A549 treated with DMSO at 1 μM for 4 hours (cell line): ENCODE measurements at places on chromosomes 11 and 22. TPM values are rescaled to one million over a fixed set of nuclear protein-coding genes. Genes with fewer than 3 reads are reported as not detected.

Gene TRIM51
- total RNA-seq, result not detected in 5 replicates

Gene MUC5AC
- 2.3 to 5.4 TPM (median 4.6 TPM) in 5 replicates for total RNA-seq

Gene MOV10L1
- total RNA-seq, result not detected in 5 replicates

Gene PDE2A
- 1.4 to 2.2 TPM (median 1.6 TPM) in 5 replicates for total RNA-seq

Gene TSSK2
- total RNA-seq, result 0.07 TPM in 1 of 5 replicates, not detected in the others

Gene TNNT3
- 0.11 to 0.17 TPM in 2 of 5 replicates, not detected in the others for total RNA-seq

Gene SCYL1
- total RNA-seq, result 47.1 to 63.4 TPM (median 58.1 TPM) in 5 replicates

Gene APOL4
- 0.09 TPM in 1 of 5 replicates, not detected in the others for total RNA-seq

Gene RHOD
- 32.0 to 43.4 TPM (median 40.4 TPM) in 5 replicates for total RNA-seq

Gene OR6T1
- total RNA-seq, result not detected in 5 replicates

Gene RAG1
- total RNA-seq, result 0.01 to 0.48 TPM (median 0.27 TPM) in 5 replicates

Gene TKFC
- total RNA-seq, result 46.8 to 76.0 TPM (median 71.1 TPM) in 5 replicates

Gene FLRT1
- total RNA-seq, result 0.07 to 0.08 TPM (median 0.08 TPM) in 4 of 5 replicates, not detected in the other

Gene RIMBP3B
- 0.31 to 0.69 TPM (median 0.50 TPM) in 5 replicates for total RNA-seq

Gene CCDC157
- 2.9 to 3.2 TPM (median 2.9 TPM) in 5 replicates for total RNA-seq

Gene SLC35F2
- total RNA-seq, result 41.6 to 49.3 TPM (median 44.9 TPM) in 5 replicates

Gene ANKK1
- total RNA-seq, result 0.07 TPM in 2 of 5 replicates, not detected in the others
